ENCODE measurements at places on chromosomes 12 and 14.

DNA sequence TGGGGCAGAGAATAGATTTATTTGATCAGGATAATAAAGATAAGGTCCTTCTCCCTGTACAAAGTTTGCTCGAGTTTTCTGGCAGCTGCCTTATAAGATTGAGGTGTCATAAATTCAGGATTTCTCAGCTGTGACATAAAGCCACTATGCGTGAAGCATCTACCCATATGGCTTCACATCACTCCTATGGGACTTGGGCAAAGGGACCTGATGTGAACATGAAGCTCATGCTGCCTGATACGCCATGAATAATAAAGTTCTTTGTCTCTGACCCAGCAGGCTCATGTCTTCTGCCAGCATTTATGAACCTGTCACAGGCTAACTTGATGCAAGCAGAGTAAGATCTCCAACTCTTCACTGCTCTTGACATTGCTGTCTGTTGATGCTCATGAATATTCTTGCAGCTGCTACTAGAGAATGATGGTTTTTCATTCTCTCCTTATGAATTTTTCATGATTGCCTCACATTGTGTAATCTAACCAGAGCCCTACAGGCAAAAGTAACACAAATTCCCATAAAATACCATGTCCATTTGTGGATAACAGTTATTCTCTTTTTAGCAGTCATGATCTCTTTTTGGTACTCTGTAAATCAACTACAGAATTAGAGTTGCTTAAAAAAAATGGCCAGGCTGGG lies 49.0 kb upstream of the CPNE8 start:
- DNase-seq: no peak

GRCh38 chr12:49292729-49293055 lies 2.3 kb upstream of the PRPH start:
- DNase-seq: no peak

- DNase-seq: peak; percentile 38
These were observed 43.3 kb downstream of the GALNT9 start for GRCh38 chr12:132285991-132286681.

GRCh38 chr14:65352964-65353530 lies 59.5 kb upstream of the FUT8 start:
- DNase-seq: no peak

GRCh38 chr12:99024870-99025269 lies 379.8 kb downstream of the APAF1 start:
- DNase-seq: no peak

- DNase-seq: no peak
These were observed 179.6 kb downstream of the SLC35F4 start for GRCh38 chr14:57686304-57686703.

GRCh38 chr14:91417983-91418386 lies 365 bp upstream of the CCDC88C start:
- no peak for DNase-seq

GRCh38 chr12:76201758-76202157 lies 117.3 kb upstream of the NAP1L1 start:
- DNase-seq: peak; percentile 24

DNA sequence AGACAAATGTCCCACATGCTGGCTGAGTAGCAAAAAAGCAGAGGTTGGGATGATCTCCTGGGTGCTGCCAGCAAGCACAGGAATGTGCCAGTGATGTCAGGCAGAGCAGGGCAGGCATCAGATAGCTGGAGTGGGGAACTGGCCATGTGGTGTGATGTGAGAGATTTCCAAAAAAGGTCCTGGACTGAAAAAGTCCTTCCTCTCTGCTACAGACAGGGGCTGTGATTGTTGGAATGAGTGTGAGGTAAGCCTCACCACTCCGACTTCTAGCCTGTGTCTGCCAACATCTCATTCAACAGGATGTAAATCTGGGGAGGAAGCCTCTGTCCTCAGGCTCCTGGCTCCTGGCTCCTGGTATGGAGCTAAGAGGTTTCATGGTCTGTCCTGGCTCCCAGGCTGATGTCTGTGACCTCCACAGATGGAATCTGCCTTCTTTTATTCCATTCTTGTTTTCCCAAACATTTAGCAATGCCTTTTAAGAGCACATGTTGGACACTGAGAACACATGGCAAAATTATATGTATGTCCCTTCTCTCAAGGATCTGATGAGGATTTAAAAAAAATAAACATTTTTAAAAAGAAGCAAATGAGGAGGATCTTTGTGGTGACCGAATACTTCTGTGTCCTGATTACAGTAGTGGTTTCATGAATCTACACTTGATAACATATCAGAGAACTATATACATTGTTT lies 50.1 kb upstream of the STK38L start:
- peak; percentile 90 for DNase-seq

GRCh38 chr14:55317542-55318306 lies 46.5 kb downstream of the FBXO34 start:
- DNase-seq: no peak

DNA sequence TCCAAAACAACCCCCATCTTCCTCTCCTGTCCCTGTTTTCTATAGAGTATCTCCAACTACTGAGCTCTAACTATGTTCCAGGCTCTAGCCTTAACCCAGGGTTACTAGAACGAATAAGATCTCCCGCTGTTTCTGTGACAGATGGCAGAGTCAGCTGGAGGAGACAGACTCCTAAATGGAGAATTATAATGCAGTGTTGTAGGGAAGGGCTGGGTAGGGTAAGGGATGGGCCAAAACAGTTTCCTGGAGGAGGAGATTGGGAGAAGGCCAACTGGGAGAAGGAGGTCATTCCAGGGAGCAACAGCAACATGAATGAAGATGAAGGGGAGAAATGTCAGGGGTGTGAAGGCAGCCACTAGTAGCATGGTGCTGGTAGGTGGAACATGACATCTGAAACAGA lies 73.4 kb upstream of the ANO4 start:
- DNase-seq: no peak

DNA sequence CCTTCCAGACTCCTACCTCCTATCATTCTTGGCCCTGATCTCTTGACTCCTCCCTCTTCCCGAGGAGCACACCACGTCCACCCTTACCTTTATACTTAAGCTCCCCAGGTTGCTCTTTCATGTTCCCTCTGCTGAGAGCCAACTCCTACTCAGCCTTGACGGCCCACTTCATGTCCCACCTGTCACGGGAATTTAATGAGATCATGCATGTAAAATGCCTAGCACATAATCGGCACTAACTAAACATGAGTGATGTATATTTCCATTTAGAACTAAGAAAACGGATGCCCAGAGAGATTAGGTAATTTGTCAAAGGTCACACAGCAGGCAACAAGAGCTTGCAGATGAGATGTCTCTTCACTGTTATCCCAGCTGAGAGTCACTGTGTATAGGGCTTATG lies 45.1 kb downstream of the NOS1 start:
- no peak for DNase-seq

DNA sequence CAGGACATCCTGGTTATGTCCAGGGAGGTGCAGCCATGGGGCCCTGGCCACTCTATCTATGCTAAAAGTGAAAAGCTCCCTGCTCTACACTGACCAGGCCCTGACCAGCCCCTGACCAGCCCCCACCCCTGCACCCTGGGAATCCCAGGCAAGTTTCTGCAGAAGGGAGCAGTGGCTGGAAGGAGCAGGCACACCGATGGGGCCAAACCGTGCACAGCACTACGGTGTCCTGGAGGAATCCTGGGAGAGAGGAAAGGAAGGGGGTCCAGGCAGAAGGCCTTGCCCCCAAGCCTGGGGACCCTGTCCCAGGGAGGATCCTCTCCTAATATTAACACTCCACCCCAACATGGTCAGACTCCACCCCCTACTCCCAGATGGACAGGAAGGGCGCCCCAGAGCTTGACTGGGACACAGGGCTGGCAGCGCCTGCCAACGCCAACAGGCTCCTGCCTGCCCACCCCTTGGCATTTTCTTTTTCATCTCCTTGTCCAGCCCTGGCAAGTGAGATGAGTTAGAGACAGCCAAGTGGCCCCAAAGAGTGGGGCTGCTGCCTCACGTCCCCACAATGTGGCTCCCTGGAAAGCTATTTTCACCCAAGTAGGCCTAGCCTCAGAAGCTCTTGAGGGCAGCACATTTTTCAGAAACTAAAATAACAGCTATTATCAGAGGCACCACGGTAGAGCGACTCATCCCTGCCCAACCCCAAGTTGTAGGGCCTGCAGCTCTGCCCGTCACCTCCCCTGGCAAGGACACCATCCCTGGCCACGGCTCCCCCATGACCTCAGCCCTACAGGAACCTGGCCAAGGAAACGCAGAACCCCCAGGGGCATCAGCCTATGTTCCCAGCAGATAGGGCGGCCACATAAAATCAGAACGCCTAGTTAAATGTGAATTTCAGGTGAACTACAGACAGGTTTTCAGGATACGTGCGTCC lies 82.6 kb downstream of the SCARB1 start:
- no peak for DNase-seq

- DNase-seq: peak; percentile 12
These were observed 602 bp downstream of the CHFR start for GRCh38 chr12:132886529-132887477.

- no peak for DNase-seq
These were observed 27.4 kb upstream of the KLRB1 start for GRCh38 chr12:9634969-9635754.

DNA sequence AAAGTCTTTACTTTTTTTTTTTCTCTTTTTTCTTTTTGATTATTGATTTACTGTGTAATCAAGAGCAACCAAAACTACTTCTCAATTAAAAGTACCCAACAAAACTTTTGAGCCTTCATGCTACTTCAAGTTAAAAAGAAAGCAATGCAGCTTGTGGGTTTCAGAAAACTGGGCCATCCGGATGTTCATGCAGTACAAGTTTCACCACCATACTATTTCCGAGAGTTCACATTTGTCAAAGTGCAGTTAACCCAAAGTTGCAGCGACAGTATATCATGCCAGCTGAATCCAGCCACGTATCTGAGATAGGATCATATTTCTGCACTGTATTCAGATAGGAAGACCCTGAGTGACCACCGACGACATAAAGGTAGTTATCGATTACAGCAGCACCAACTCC lies 33.0 kb downstream of the KLHL28 start:
- no peak for DNase-seq

- DNase-seq: no peak
These were observed 98.8 kb downstream of the FRMD6 start for GRCh38 chr14:51750542-51750941.

DNA sequence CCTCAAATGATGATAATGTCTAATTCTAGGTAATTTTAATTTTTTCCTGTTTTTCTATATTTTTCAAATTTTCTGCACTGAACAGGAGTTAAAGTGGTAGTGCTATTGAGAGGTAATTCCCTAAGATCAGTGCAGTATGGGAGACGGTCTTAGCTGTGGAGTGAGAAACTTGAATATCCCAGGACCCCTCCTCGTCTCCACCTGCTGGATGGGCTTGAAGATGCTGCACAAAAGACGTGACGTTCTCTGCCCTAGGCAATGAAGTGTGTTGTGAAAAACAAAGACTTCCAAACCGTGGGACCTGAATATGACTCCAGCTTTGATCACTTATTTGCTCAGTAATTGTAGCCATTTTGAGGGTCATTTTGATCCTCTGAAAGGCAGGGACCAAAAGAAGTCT lies 298.1 kb downstream of the VRK1 start:
- DNase-seq: no peak

DNA sequence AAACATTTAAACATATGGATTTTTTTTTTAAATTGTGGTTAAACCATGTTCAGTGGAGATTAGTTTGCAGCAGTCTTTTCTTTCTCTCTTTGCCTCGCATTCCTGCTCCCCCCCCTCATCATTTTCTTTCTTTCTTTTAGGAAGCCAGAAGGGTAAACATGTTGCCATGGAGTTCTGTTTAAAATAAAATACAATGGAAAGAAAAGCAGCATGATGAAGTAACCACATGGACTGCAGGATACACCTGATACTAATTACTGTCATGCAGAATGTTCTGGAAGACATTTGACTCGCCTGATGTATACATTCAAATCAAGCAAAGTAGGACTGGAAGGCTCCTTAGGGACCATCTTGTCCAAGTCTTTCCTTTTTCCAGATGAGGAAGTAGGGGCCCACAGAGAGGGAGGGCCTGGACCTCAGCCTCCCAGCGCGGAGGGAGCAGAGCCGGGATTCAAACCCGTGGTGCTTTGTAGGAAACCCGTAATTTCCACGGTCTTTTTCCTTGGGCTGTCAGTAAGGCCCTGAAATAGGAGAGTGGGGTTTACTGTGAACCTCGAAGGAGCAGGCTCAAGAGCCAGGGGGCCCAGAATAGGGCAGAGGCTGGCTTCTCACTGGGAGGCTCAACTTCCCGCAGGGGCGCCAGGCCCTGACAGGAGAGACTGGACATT lies 2.4 kb upstream of the MEG3 start:
- DNase-seq: no peak

DNA sequence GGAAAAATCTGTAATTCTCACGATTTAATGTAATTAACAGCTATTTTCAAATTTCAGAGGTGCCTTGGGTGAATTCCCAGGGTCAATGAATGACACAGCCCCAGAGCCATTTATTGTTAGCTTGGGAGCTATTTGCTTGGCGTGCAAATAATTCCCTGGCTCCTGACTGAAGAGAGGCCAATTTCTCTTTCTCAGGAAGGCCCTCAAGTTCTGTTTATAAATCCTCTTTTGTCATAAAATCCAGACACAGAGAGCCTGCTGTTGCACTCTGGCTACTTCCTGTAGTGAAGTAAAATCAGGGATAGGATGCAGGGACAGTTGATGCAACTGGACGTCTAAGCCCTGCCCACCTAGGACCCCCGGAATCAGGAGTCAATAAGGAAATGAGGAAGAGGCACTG lies 154.3 kb downstream of the TMX1 start:
- peak; percentile 95 for DNase-seq

- DNase-seq: no peak
These were observed 74.9 kb downstream of the SLC25A47 start for GRCh38 chr14:100398044-100398443.

- no peak for DNase-seq
These were observed 34.6 kb upstream of the PYGL start for GRCh38 chr14:50978888-50979287.

DNA sequence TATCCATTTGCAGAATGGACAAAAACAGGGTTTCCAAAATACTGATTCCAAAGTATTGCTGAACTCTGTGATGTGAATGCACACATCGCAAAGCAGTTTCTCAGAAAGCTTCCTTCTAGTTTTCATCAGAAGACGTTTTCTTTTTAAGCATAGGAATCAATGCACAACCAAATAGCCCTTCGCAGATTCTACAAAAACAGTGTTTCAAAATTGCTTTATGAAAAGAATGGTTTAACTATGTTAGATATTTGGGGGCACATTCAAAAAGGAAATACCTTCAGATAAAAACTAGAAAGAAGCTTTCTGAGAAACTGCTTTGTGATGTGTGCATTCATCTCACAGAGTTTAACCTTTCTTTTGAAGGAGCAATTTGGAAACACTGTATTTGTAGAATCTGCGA lies 569.7 kb downstream of the ALG10 start:
- DNase-seq: no peak
